ENCODE measurements at places on chromosomes 2 and 18.

DNA sequence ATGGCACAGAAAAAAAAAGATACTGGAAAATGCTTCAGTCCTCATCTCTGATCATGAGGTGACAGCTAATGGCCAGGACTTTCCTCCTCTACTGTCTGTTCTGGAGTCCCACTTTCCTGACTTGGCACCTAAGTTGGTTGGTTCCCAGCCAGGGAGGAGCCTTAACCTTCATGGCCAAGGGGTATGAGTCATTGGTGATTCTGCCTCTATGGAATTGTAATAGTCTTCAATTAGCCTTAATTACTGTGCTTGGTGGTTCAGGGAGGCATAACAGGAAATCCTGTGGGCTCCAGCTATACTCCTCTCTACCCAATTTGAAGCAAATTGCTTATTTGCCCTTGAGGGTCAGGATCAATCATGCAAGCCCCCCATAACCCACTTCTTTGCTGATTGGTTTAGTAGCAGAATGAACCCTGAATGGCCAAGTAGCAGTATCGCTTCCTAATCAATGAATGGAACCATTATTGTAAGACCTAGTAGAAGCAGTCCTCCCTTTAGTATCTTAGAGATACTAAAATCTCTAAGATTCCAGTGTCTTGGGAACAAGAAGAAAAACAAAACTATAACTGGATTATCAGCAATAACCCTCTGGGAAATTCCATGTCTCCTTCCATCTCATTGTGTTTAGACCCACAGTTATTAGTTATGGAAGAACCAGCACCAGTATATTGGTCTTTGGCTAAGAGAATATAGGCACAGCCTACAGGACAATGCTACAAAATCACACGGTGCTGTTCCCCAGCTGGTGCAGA is 109.0 kb downstream of the COL6A3 start:
- DNase-seq: no peak

DNA sequence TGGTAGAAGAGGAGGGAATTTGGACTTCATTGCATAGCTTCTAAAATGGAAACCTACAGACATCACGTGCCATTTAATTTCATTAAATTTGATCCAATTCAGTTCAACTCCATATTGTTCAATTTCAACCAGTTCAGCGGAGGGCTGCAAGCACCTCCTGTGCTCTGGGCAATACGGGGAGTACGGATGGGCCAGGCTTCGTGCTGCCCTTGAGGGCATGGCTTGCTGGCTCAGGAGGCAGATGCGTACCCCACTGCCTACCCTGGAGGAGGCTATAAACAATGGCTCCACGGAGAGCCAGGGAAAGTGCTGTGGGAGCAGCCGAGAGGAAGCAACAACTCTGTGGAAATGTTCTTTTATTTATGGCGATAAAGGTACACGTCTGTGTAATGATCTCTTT is 261.8 kb downstream of the DCDC2C start:
- no peak for DNase-seq

DNA sequence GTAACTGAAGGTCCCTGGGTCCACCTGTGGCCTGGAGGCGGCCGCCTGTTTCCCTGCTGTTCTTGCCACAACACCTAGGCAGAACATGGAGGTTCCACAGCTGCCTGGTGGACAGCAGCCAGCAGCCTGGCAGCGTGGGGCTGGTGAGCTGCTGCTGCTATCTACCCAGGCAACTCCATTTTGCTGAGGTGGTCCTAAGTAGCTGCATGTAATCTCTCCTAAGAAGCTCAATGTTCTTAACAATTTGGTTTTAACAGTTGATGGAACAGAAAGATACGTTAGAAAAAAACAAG is 66.7 kb downstream of the NDUFA10 start:
- no peak for DNase-seq

DNA sequence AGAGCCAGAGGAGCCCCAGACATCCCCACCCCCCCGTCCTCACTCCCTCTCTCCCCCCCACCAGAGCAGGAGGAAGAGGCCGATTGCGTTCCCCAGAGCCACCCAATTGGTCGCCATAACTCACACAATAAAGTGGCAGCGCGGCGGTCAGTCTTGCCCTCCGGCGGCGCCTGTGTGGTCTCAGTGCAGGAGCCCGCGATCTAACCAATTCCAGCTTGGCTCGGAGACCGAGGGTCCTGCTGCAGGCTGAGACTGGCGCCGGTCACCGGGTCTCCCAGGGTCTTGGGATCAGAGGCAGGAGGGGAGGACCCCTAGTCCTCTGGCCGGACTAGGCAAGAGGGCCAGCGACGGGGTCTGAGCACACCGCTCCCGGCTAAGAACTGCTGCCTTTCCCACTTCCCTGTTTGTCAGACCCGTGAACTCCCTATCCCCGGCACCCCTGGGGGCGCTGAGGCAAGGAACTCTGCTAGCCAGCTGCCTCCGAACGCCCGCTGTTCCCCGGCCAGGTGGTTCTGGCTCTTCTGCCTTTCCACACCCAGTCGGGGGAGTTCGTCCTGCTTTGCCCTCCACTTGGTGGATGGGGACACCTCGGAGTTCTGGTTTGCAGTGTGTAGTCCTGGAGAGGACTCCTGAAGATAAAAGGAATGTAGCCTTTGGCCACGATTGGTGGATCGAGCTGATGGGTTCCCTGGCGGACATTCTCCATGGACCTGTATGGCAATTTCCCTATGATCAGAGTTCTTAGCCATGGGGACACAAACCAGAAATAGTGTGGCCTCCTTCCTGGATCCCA is 1.0 kb upstream of the HOXD12 start:
- DNase-seq: no peak

DNA sequence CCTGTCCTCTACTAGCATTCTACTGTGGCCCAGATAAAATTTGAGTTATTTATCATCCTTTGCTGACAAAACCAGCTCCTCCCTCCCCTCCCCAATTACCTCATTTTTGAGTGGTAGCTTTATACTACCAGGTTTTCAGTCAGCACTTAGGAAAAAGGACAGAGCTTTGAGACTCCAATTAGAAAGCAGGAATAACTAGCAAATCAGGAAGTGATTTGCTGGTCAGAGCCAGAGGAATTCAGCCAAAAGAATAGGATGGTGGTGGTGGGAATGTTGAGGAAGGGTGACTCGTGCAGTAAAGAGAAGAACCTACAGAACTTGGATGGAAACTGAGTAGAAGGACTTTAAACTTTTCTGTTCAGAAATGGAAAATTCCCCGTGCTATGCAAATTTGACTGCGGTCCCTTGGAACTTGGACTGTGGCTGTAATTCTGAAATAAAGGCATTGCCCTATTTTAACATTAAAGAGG is 3.7 kb downstream of the MYL12B start:
- no peak for DNase-seq

GRCh38 chr2:101718993-101719571 is 21.6 kb downstream of the MAP4K4 start:
- DNase-seq: no peak

- no peak for DNase-seq
Measured at GRCh38 chr18:13076886-13077285, 85.7 kb downstream of the CEP192 start.

All from inflammatory macrophage treated with lipopolysaccharide for 1 hour (primary cell).